ENCODE measurements at places on chromosomes 3 and 15. TPM values are rescaled to one million over a fixed set of nuclear protein-coding genes. Genes with fewer than 3 reads are reported as not detected.

DNA sequence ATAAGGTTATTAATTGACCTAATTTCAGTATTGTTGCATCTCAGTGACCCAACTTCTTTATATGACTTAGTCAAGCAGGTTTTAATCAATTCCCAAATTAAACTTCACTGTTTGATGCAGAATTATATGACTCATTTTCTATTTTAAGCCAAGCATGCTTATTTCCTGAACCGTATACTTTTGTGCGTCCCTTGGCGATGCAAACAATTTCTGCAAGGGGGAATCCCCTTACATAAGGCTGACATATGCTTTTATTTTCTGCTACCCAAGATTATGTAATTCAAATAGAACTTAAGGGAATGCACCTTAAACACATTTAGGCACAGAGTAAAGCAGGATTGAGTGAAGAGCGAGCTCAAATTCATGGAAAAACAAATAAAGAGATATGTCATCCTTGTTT is 303.9 kb downstream of the PDCD6IP start:
- H3K36me3 ChIP-seq = no peaks in the 10 kb centered on the region
- H3K27me3 ChIP-seq = no peaks in the 10 kb centered on the region

- peaks cover 14% of the 10 kb centered on the region for H3K4me1 ChIP-seq
- peak; percentile 52 for DNase-seq
- no peak overlapping the region for H3K4me3 ChIP-seq
- no peak overlapping the region for H3K27ac ChIP-seq
Measured at GRCh38 chr3:178304758-178305467, 231.3 kb upstream of the KCNMB2 start.

GRCh38 chr3:15434756-15435155 is 7.4 kb downstream of the EAF1 start:
- no peak for DNase-seq
- H3K27ac ChIP-seq = no peak overlapping the region
- H3K36me3 ChIP-seq = peaks cover 65% of the 10 kb centered on the region
- H3K4me3 ChIP-seq = no peak overlapping the region
- no peaks in the 10 kb centered on the region for H3K27me3 ChIP-seq

DNA sequence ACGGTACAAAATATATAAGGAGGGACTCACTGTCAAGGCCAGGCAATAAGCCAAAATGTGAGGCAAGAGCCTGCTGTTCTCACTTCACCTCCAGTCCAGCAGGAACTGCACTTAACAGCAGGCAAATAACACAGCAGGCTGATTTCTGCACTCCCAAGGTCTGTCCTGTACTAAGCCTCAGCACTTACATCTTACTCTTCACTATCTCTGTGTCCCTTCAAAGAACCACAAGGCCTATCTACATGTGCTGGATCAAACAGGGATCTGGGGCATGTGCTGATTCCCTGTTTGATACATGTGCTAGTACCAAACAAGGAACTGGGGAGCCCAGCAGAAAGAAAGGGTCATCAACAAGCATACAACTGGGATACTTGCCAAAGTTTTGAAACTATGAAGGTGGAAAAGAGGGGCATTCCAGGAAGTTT is 22.2 kb downstream of the UACA start:
- H3K4me3 ChIP-seq = no peak overlapping the region
- peak overlapping the region; percentile 69 for H3K27ac ChIP-seq
- peak; percentile 65 for DNase-seq
- no peaks in the 10 kb centered on the region for H3K36me3 ChIP-seq
- H3K27me3 ChIP-seq = no peaks in the 10 kb centered on the region

DNA sequence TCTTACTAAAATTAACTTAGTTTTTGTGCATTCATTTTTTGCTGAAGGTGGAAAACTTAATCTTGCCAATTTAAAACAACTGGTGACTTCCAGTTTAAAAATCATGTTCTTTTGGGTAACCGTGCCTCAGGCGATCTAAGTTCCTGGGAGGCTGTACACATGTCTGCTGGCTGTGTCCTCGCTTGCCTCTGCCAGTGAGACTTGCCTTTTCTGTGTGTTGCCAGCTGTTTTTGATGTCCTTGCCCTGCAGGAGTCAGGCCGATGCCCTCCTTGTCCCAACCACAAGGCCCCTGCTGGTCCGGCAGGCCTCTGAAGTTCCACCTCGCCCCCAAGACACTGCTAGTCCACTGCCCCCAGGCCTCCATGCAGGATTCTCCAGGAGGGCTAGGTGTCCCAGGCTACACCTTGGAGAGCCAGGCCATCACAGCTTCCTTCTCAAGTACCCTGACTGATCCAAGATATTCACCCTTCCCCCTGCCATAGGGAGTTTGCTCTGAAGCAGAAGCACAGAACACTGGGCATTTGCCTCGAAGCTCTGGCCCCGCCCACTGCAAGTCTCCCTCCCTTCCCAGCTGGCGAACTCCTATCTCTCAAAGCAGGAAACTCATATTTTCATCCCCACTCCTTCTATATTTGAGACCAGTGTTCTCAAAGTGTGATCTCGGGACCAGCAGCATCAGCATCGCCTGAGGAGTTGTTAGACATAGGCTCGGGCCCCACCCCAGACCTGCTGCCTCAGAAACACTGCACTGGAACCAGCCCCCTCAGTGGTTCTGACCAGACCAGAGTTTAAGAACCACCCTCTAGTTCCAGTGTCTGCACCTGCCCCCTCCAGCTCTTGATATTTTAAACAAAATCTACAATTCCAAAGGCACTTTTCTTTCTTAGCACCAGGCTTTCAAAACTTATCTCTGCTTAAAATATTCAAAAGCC is 185.8 kb upstream of the UBE2E1 start:
- H3K36me3 ChIP-seq = no peaks in the 10 kb centered on the region
- no peak overlapping the region for H3K4me3 ChIP-seq
- no peak for DNase-seq
- H3K27me3 ChIP-seq = no peaks in the 10 kb centered on the region

DNA sequence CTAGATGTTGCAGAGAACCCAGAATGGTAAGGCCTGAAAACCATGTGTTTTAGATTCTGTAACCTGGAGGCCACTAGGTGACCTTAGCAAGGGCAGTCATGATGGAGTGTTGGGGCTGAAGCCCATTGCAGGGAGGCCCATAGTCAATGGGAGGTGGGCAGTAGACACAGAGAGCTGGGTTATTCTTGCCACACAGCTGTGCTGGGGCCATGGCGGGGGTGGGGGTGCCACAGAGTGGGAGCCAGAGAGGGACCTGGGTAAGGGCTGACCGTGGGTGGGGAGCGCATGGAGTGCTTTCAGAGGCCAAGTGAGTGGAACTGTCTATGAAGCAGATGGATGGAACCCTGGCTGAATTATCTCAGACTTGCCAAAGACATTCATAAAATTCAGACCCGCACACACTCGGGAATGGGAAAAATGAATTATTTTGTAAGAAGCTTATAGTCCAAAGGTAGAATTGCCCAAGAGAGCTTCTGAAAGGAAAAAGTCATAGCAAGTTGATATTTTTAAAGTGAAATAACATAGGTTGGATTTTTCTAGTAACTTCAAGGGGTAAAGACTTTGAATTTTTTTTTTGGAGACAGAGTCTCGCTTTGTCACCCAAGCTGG is 53.9 kb downstream of the SMAD3 start:
- no peaks in the 10 kb centered on the region for H3K27me3 ChIP-seq
- peaks cover 91% of the 10 kb centered on the region for H3K4me1 ChIP-seq
- H3K27ac ChIP-seq = peak overlapping the region; percentile 100
- no peak overlapping the region for H3K4me3 ChIP-seq
- peaks cover 21% of the 10 kb centered on the region for H3K36me3 ChIP-seq

DNA sequence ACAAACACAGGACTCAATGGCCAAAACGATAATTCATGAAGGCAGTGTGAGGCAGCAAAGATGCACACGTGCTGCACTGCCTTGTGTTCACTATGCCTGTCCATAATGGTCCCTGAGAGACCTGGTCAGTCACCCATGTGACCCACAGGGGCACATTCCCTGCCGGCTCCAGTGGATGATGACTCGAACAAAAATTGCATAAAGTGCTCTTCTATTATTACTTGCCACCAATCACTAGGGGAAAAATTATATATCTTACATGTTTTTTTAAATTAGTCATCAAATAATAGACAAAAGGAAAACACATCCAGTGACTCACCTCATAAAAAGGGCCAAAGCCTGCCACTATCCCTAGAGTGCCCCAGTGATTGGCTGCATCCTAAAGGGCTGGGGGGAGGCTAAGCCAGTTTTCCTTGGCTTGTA is 47.5 kb downstream of the UBP1 start:
- peaks cover 29% of the 10 kb centered on the region for H3K4me1 ChIP-seq
- H3K27ac ChIP-seq = peak overlapping the region; percentile 81
- DNase-seq = peak; percentile 97
- H3K4me3 ChIP-seq = no peak overlapping the region
- peaks cover 66% of the 10 kb centered on the region for H3K36me3 ChIP-seq
- H3K27me3 ChIP-seq = no peaks in the 10 kb centered on the region

CCDC33 gene
- not detected for total RNA-seq

DNA sequence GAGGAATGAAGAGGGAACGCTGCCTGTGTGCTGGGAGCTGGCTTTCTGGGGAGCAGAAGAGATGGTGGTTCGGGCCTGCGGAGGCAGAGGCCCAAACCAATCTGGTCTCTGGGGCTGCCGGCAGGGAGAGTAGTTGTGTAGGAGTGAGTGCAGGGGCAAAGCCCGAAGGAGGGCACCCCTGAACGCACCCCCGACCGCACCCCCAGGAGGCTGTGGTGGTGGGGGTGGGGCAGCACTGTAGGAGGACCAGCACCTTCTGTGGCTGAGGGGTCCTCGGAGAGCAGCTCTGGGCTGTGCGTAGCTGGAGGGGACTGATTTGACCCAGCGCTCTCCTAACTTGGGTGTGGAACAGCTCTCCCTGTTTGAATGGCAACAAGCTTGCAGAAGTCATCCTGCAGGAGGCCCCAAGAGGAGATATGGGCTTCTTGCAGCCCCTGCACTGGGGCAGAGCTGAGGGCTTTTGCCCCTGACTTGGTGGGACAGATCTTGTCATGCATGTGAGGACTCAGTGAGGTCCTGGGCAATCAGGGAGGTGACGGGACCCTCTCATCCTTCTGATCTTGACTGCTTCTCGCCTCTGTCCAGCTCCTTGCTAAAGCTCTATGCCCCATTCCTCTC is 26.1 kb downstream of the C15orf39 start:
- H3K27me3 ChIP-seq = no peaks in the 10 kb centered on the region
- no peak overlapping the region for H3K27ac ChIP-seq
- H3K4me3 ChIP-seq = no peak overlapping the region
- H3K4me1 ChIP-seq = no peaks in the 10 kb centered on the region

DNA sequence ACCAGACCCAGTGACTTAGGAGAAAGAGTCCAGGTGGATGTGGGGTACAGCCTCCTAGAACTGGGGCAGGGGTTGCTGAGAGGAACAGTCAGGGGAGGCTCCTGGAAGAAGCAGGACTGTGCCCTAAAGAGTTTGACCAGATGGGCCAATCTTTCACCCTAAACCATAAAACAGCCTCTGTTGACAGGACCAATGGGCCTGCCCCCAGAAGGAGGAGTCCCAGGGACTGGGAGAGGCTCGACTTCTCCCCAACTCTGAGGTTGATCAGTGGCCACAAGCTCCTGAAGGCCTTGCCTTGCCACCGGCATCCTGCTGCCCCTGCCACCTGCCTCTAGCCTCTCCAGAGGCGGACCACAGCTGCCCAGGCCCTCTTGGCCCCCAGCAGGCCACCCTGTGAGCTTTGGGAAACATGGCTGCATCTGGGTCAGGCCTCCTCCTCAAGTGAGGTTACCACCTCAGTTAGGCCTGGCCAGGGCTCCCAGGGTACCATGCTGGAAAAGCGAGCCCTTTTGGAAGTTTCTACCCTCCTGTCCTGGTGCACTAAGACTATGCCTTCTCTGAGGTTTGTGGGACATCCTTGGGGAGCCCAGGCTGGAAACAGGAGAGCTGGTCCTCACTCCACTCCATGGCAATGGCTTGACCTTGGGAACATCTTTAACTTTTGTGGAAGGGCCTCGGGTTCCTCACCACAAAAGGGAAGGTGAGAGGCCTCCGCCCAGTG is 2.8 kb downstream of the VIPR1 start:
- H3K4me3 ChIP-seq = no peak overlapping the region
- H3K27ac ChIP-seq = no peak overlapping the region
- no peaks in the 10 kb centered on the region for H3K27me3 ChIP-seq
- no peaks in the 10 kb centered on the region for H3K36me3 ChIP-seq
- DNase-seq = no peak

CATSPER2 gene
- total RNA-seq = 4.0 TPM

DNA sequence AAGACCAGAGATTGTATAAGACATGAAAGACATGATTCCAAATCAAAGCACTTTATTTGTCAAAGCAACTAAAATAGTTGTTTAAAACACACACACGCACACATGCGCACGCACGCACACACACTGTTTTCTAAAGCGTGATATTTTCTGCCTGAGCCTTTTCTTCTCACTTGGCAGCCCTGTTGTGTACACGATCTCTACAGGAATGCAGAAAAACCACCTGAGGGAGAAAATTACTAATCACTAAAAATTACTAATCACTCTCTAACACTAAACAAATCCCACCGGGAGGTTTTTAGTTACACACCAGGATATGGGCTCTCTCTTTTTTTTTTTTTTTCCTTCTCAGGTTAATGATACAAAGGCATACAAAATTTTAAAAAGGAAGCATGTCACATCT is 160.1 kb upstream of the ATP11B start:
- H3K36me3 ChIP-seq = no peaks in the 10 kb centered on the region
- no peak overlapping the region for H3K27ac ChIP-seq
- H3K27me3 ChIP-seq = no peaks in the 10 kb centered on the region
- DNase-seq = no peak

DNA sequence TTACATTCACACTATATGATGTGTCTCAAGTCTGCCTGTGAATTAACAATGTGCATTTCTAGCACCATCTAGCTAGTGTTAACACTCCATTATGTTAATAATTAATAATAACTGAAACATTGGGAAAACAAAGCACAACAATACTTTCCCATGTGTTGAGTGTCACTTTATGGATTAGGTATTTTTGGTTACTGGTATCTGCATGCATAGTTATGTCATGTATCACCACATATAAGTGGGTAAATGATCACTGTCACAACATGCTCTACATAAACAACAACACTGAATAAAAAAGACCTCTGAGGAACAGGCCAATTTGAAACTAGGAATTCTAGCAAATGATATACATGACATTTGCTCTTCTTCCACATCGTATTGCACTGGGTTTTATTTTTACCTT is 74.7 kb downstream of the MLH1 start:
- no peak overlapping the region for H3K27ac ChIP-seq
- peaks cover 6% of the 10 kb centered on the region for H3K4me1 ChIP-seq
- DNase-seq = no peak
- no peaks in the 10 kb centered on the region for H3K27me3 ChIP-seq
- peaks cover 9% of the 10 kb centered on the region for H3K36me3 ChIP-seq
- H3K4me3 ChIP-seq = no peak overlapping the region

LRRIQ4 gene
- total RNA-seq = not detected

DNA sequence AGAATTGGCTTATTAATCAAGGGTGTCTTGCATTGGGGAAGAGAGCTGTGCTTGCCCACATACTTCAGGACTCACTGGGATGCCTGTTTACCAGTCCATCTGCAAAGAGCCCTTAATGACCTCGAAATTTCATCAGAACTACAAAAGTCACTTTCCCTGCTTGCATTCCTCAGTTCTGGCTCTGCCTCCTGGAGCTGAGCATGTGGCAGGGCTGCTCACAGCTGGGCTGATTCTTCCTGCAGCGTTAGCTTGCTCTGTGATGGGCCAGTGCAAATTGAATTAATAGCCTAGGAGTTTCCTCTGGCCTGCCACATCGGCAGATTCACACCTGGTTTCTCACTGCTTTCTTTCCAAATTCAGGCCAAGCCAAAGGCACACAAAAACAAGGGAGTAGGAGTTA is 108.9 kb downstream of the DUT start:
- H3K27me3 ChIP-seq = no peaks in the 10 kb centered on the region
- H3K27ac ChIP-seq = no peak overlapping the region
- no peaks in the 10 kb centered on the region for H3K4me1 ChIP-seq
- no peaks in the 10 kb centered on the region for H3K36me3 ChIP-seq
- no peak for DNase-seq
- H3K4me3 ChIP-seq = no peak overlapping the region

- H3K4me3 ChIP-seq = no peak overlapping the region
- no peaks in the 10 kb centered on the region for H3K4me1 ChIP-seq
- no peak overlapping the region for H3K27ac ChIP-seq
- DNase-seq = no peak
Measured at GRCh38 chr3:133955892-133956291, 60.2 kb upstream of the RAB6B start.

All from PC-3 (cell line).